Fibroblast of skin of right biceps (primary cell): ENCODE measurements at places on chromosomes 2 and 18.

GRCh38 chr2:235535423-235536130, 41.7 kb downstream of the AGAP1 start:
- no peak for DNase-seq

GRCh38 chr2:149224543-149224942, 105.8 kb upstream of the LYPD6 start:
- peak; percentile 40 for DNase-seq

DNA sequence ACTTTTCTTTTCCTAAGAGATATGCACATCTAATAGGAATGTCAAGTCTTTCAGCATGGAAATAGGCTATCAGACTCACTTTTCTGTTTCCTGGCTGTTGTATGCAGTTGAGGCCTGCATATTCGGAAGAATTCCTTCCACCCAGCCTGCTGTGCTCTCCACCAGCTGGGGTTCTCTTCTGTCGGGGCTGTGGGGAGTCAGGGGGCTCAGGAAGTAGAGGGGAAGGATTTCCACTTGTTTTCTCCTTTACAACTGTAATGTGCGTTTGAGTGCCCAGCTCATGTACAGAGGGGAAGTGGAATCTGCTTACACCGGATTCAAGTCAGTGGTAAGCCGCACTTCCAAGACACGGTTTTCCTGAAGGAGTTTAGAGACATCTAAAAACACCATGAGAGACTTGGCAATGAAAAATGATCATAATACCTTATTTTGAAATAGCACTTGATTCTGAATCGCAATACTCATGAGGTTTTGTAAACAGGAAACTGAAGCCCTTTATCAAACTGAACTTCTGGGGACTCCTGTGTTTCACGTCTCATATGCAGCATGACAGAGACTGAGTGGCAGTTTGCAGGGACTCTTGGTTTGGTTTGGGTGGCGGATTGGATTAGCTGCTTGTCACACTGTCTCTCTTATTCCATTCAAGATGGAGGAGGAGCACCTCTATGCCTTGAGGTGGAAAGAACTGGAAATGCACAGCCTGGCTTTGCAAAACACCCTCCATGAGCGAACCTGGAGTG, 90.4 kb downstream of the MTCL1 start:
- DNase-seq: no peak

DNA sequence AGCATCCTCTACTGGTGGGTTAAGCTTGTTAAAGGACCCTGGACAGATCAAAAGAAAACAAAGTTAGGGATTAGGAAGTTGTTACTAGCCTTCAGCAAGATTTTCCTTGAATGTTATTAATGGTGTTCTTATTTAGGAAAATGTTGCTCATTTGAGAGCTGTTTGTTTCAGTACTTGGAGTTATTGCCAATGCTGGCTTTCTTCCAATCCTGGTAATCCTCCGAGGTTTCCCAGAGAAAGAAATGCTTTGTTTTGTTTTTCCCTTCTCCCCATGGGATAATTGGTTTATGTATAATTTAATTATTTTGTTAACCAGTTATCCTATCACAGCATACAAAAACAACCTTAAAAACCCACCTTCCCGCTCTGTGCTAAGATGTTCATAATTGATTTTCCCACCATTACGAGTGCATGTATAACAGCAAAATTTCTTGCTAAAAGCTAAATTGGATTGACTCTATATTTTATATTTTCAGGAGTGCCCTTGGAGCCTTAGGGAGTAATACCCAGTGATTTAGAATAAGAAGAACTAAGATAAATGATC, 79.8 kb downstream of the MGAT5 start:
- DNase-seq: no peak

GRCh38 chr2:186516396-186516795, 30.3 kb downstream of the ZC3H15 start:
- DNase-seq: no peak

DNA sequence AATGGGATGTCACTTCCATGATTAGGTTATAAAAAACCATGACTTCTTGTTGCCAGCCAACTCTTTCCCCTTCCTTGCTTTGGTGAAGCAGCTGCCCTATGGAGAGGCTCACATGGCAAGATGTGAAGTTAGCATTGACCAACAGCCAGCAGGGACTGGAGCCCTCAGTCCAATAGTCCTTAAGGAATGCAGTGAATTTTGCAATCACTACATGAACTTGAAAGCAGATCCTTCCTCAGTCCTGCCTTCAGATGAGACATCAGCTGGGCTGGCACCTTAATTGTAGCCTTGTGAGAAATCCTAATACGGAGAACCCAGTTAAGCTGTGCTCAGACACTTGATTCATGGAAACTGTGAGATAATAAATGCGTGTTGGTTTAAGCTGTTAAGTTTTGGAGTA, 61.8 kb downstream of the ATP8B1 start:
- DNase-seq: no peak

GRCh38 chr2:3376821-3377220, 797 bp downstream of the EIPR1 start:
- DNase-seq: no peak

DNA sequence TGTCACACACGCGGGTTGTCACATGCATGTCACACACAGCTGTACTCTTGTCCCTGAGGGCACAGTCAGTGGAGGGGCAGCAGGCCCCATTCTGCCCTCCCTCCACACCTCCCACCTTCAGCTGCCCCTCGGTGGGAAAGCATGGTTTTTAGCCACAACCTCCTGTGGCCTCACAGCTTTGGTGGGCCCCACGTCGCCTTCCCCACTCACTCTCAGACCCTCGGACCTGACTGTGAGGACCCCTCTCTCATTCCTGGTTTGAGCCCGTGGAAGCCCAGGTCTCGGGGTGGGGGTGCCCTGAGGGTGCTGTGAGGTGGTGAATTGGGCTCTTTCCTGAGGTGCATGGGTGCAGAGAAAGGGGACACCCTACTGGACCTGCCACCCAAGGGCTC, 19.9 kb downstream of the KCNG2 start:
- no peak for DNase-seq

- peak; percentile 37 for DNase-seq
These were observed 3.6 kb downstream of the B3GNT2 start for GRCh38 chr2:62199392-62200125.

GRCh38 chr2:149075853-149076252, 37.4 kb downstream of the LYPD6B start:
- no peak for DNase-seq

DNA sequence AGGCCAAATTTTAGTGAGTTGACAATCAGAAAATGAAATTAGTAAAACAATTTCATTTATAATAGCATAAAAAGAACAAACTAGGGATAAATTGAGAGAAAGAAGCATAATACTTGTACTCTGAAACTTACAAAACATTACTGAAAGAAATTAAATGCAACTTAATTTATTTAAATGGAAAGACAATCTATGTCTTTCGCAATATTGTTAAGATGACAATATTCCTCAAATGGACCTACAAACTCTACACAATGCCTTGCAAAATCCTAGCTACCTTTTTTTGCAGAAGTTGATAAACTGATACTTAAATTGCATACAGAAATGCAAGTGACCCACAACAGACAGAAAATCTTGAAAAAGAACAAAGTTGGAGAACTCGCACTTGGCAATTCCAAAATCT, 9.1 kb downstream of the EPG5 start:
- DNase-seq: no peak

DNA sequence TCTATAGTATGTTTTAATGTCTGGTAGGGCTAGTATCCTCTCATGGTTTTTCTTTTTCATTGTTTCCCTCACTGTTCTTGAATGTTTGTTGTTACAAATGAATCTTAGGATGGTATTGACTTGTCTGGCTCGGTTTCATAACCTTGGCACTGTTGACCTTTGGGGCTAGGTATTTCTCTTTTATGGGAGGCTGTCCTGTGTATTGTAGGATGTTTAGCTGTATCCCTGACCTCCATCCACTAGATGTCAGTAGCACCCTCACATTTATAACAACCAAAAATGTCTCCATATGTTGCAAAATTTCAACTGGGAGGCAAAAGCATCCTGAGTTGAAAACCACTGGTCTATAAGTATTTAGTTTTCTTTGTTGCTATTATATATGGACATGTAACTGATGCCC, 7.0 kb upstream of the AOX1 start:
- peak; percentile 35 for DNase-seq
